ENCODE measurements at places on chromosomes 5 and 9.

GRCh38 chr5:142134331-142135010 is 25.9 kb downstream of the NDFIP1 start:
- DNase-seq, result no peak

DNA sequence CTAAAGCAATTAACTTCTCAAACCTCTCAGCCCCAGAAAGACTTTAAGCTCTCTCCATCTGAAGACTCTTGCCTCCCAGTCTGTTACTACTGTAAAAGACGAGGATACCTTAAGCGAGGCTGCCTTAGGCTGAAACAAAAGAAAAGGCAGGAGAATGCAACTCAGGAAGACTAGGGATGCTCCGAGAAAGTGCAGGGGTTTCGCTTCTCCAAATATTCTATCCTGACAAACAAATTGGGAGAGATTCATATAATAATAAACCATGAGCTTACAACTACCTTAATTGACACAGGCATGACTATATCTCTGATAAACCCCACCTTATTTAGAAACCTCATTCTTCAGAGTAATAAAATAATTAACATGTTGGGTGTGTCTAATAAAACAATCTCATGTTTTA is 4.9 kb upstream of the UGT3A1 start:
- DNase-seq, result no peak

DNA sequence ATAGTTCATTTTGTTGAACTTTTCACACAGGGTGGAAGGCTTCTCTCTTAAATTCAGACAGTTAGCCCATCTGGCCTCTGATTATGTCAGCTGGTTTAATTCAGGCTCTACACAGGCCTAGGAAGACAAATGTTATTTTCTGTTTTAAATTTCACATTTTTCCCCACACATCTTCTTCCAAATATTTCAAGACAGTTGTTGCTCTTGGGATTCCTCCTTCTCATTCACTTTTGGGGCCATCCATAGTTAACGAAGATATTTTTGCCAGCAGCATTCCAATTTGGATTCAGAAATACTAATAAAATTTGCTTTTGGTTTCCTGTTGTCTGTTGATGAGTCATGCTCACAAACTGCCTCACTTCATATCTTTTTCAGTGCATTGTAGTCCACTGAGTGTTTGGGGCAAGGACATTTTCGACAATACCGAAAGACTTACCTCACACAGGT is 475.4 kb downstream of the DMAC1 start:
- no peak for DNase-seq

- DNase-seq, result no peak
Observed at GRCh38 chr9:93522736-93523135, 53.6 kb upstream of the PHF2 start.

- no peak for DNase-seq
Observed at GRCh38 chr9:114558027-114558675, 29.4 kb upstream of the ATP6V1G1 start.

DNA sequence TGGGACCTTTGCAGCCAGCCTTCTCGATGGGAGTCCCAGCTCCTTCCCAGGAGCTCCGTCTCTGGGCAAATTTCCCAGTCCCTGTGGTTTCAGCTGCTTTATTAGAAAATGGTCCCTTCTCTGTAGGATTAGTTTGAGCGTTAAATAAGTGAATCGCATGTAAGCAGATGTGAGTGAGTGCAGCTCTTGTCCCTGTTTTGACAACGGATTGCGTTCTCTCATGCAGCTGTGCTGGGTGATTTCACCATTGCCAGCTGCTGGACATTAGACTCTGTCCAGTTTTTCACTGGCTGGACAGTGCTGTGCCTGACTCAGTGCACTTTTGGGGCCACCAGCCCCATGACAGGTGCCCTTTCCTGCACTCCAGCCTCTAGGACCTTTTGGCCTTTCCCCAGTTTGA is 11.6 kb upstream of the CEL start:
- no peak for DNase-seq

DNA sequence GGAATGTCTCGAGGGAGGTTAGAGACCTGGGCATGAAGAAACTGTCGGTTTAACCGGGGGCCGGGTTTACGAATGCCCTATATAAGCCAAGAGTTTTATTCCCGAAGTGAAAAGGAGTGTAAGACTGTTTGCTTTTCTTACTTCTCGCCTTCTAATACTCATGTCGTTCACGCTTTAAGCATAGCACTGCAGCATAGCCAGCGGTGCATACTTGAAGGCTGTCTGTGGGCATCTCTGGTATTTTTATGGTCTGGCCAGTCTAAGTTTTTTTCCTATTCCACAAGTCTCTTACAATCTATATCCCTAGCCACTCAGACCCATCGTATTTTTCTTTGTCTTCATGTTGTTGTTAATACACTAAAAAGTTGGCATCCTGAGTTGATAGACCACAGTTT is 1.2 kb downstream of the UHRF2 start:
- DNase-seq, result no peak

DNA sequence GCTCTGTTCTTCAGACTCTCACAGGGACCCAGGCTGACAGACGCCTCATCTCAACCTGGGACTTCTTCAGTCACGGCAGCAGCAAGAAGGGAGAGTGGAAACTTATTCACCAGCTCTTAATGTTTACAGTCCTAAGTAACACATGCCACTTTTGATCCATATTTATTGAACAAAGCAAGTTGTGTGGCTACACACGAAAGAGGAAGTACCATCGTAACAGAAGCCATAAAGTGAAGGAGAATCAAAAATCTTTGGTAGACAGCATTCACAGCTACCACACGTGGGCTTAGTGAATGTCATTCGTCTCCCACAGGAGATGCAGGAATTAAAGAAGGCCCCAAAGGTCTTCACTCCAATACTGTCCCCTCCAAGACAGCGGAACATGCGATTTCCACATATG is 582.6 kb downstream of the CETN3 start:
- no peak for DNase-seq

DNA sequence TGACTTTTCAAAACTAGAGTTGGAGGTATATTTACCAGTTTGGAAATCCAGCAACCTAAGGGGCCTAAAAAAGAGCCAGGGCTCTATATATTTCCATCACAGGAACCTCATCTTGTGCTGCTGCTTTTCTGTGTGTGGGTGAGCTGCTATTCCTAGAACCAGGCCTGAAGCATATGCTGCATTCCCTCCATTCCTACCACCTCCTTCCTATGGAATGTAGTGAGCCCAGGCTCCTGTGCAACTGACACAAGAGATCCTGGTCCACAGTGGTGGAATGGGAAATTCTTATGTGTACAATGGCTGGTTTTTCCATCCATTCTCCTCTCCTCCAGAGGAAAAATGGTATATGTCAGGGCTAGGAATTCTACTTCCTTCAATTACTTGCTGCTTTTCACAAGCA is 39.1 kb downstream of the SPEF2 start:
- DNase-seq, result no peak

DNA sequence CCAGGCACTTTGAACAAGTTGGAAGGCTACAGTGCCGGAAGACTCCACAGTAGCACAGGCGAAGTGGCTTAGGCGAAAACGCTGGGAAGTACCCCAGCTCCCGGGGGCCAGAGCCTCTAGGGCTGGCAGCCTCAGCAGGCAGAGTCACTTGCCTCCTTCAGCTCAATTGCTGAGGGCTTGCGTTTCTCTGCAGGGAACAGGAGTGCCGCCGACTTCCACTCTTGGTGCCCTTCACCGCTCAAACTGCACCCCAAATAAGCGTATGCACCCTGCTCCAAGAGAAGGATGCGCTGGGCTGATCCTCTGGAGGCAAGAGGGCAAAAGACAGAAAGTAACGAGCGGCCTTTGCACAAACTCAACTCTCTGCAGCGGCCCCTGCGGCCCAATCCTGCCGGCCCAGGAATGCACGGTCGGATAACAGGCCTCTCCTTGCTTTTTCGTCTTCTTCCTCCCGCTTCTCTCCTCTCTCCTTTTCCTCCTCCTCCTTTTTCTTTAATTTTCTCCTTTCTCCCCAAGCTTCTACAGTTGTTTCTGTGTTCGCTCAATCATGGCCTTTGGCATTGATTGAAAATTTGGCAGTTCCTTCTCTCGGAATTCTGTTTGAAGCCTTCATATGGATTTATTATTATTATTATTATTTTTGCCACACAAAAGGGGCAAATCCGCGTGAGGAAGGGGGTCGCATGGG is 1.1 kb upstream of the S1PR3 start:
- DNase-seq, result no peak

DNA sequence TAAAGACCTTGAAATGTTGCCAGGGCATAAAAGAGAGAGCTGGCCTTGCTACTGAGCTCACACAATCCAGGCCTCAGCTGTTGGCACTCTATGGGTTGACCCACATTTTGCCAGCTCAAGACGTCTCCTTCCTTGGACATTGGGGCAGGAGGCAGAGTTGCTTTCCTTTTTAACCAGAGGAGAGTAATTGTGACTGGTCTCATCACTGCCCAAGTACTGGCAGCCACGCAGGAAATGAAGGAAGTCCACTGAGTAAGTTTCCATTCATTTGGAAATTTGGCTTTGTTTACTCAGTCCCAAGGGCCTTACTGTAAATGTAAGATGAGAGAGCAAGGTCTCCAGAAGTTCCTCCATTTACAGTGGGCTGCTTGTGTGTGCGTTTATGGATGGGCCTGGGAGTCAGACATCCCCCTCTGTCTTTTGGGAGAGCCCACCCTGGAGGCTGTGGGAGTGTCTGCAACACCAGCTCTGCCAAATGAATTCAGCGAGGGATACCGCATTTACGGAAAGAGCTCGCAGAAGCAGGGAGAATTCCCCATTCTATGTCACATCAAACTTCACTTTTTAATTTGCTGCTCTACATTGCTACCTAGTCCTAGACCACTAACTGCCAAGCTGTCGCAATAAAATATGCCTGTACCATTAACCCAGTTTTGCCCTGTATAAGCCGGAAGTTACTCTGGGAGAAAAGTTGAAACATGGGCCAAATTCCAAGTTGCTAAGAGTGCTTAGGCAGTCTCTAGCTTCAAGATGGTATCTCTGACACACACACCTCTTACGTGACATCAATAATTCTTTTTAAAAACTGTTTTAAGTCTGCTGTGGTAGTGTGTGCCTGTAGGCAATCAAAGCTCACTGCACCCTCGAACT is 24.5 kb upstream of the PDZD2 start:
- DNase-seq, result no peak

DNA sequence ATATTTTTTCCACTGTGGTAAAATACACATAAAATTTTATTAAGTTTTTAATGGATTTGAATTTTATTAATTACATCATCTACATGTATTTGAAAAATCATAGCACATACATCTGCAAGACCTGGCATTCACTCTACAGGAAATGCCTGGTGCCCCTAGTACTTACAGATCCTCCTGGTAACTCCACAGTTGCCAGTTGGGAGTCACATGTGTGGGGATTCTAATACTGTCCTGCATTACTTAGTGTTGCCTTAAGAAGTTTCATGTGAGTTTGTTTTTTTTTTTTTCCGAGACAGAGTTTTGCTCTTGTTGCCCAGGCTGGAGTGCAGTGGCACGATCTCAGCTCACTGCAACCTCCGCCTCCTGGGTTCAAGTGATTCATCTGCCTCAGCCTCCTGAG is 18.1 kb downstream of the KDM3B start:
- DNase-seq, result no peak

- DNase-seq, result no peak
Observed at GRCh38 chr5:73996151-73996755, 370.3 kb downstream of the ARHGEF28 start.

DNA sequence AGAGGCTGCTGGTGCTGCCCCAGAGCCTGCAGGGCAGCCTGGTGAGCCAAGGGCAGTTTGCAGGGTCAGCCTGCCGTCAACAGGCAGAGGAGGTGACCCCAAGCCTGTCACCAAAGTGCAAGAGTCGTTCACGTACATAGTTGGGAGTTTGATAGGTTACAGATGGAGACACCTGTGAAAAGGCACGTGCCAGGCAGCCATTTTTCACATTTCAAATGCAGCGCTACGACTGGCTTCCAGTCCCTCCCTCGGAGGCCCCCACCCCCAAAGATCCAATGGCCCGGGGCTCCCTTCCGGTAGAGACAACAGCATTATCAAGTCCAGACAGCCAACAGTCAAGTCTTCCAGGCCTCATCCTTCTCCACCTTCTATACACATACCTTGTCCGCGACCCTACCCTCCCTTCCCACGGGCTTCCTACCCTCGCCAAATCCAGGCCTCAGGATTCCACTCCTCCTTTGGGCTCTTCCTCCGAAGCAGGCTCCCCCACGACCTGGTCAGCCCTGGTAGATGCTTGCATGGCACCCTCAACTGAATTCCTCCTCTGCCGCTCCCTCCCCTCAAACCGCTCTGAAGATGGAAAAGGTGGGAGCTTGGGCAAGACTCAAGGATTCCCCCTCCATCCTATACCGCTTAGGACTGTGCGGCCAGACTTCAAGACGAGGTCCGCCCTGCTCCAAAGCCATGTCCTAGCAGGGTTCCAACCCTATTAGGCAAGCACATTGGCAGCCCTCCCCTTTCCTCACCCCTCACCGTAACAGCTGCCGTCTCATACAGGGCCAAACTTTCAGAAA is 13.2 kb downstream of the HNRNPH1 start:
- DNase-seq, result no peak

DNA sequence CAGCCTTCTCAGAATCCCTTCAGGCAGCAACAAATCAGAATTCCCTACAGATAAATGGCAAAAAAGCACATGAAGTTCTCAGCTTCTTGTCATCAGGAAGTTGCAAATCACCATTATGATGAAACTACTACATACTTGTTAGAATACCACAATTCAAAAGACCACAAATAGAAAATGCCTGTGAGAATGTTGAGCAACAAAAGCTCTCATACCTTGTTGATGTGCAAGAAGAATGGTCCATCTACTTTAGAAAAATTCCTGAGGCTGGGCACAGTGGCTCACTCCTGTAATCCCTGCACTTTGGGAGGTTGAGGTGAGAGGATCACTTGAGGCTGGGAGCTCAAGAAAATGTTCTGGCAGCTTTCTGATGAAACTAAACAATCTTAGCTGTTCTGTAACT is 278.1 kb downstream of the ICE1 start:
- DNase-seq, result no peak

GRCh38 chr9:134065612-134066419 is 2.0 kb downstream of the BRD3 start:
- peak; percentile 40 for DNase-seq

DNA sequence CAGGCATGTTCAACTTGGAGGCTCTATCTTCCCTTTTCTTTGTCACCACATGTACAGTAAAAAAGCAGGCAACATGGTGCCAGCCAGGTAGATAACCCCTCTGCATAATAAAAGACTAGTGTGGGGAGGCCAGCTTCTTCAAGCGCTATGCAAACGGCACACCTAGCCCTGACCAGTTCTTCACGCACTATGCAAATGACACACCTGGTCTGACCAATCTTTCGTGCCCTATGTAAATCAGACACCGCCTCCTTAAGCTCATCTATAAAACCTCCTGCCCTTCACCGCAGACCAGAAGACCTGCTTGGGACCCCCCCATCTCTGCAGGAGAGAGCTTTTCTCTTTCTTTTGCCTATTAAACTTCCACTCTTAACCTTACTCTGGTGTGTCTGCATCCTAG is 28.1 kb upstream of the UGCG start:
- no peak for DNase-seq

All from T-cell (primary cell).